NCI-H187 (cell line): ENCODE measurements at places on chromosomes 5 and 9.

GRCh38 chr9:130731355-130731754, 37.8 kb downstream of the EXOSC2 start:
- no peak for DNase-seq

DNA sequence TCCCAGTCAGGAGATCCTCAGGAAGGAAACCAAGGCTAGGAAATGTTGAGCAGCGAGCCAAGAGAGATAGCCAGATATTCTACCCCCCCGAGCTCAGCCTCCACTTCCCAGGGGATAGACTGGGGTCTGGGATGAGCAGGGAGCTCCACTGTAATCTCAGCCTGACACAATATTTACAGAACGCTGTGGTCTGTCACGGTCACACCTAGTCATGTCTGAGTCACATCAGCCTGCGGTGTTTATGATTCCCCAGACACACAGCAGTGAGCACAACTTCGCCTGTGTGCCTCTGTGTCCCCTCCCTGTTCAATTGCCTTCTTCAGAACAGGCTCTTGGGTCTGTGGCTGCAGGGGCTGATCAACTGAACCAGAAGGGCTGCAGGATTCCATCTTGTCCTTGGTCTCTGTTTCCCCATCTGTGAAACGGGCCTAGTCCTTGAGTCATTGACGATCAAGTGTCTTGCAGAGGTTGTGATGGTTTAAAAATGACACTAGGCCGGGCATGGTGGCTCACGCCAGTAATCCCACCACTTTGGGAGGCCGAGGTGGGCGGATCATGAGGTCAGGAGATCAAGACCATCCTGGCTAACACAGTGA, 8.6 kb upstream of the PRRX2 start:
- DNase-seq: no peak

- DNase-seq: no peak
Observed at GRCh38 chr9:120886490-120886967, 9.5 kb upstream of the PHF19 start.

DNA sequence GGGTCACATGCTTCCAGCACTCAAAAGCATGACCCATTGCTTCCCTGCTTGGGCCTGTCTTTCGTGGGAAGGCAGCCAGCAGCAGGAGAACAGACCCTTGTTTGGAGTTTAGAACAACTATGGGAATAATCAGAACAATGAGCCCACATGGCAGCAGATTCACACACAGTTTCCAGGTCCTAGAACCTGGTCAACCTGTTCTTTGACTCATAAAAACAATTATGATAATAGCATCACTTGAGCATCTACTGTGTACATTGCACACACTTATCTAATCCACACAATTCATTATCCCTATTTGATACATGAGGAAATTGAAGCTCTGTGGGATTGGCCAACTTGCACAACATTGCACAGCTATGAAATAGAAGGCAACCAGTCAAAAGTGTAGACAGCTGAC, 41.7 kb downstream of the KLF4 start:
- DNase-seq: no peak

DNA sequence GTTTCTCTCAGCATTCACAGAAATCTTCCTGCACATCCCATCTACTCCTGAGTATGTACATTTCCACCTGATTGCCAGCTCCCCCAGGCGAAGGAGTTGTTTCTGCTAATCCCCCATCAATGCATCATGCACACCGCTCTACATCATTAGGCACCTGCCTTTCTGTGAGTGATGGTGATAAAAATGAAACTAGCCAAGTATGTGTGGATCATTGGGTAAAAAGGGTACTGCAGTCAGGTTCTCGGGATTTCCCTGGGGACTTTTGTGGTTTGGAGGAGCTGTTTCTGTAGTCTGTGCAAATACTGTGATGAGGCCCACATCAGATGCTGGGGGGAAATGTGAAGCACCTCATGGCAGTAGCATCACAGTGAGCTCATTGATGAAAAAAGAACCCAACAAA, 30.4 kb downstream of the CAMK4 start:
- DNase-seq: peak; percentile 57

DNA sequence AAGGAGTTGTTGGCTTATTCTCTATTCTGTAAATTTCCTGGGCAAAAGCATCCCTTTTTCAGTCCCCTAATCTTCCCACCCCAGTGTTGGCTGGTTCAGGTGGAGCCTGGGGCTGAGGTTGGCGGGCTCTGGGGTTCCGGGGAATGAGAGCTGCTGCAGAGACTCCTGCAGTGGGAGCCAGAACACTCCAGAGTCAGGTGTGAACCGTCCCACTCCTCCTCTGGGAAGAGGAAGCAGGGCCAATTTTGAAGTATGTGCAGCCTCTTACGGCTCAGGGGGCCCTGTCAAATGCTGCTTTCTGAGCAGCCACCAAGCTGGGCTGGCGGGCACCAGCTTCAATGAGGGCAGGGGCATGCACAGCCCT, 42.8 kb downstream of the JADE2 start:
- no peak for DNase-seq

- no peak for DNase-seq
Observed at GRCh38 chr9:137952976-137953666, 75.5 kb downstream of the CACNA1B start.

- DNase-seq: no peak
Observed at GRCh38 chr9:134693641-134694367, 52.2 kb downstream of the COL5A1 start.

DNA sequence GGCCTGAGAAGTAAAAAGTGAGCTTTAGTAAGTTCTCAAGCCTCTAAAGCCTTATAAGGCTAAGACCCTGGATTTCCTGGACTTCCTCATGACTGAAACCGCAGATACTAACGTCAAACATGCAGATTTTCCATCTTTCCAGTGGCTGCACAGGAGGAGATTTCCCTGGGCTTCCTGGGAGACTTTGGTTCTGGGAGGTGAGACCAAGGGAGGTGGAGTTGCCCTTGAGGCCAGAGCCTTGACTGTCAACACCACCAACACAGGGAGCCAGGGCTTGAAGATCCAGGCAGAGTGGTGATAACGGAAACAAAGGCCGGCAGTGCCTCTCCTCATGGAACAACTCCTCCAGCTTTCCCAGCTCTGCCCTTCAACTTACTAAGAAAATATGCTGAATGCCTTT, 144.7 kb upstream of the LRRTM2 start:
- DNase-seq: no peak

GRCh38 chr9:34984049-34984448, 5.5 kb upstream of the DNAJB5 start:
- no peak for DNase-seq

DNA sequence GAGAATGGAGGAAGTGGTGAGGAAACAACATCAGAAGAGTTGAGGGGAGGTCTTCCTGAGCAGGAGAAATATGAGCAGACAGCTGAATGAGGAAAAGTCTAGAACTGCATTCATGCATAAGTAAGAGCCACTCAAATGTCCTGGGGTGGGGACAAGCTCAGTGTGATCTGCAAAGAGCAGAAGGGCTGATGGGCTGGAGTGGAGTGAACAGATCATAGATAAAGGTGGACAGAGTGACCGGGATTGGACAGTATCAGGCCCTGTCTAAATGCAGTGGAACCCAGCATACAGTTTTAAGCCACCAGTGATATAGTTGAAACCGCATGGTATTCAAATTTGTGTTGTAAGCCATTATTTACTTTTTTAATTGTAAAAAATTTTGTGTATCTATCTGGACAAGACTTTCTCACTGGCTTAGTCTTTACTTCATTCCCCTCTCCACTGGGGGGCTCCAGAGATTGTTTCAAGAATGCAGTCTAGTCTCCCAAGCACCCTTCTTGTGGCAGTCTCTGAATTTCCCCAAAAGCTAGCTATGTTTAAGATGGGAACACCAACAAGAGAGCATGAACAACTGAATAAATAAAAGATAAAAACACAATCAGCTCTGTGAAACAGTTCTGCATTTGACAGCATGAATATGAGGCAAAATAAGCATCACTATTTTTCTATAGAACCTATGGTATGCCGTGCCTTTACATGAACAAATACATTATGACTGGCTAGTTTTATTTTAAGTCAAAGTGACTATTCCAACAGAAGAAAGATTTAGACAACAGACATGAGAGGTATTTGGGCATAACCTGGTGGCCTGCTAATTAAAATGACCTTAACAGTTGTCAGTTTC, 10.7 kb upstream of the STK32A start:
- no peak for DNase-seq

- DNase-seq: no peak
Observed at GRCh38 chr5:104400941-104401340, 838.4 kb upstream of the NUDT12 start.

- DNase-seq: no peak
Observed at GRCh38 chr5:113192541-113192940, 215.9 kb downstream of the DCP2 start.

DNA sequence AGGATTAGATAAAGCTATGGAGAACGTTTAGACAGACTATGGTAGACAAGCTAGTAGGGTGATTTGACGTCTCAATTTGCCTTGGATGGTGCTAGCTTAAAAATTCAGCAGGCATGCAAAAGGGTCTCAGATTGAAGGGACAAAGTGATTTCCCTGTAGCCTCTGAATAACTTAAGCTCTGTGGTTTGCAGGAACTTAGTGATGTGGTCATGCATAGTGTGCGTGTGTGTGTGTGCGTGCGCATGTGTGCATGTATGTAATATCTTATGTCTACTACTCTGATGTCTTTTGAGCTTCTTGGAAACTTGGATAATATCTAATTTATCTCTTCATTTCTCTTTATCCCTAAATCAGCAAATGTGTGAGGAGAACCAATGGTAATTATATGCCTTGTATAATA, 183.6 kb upstream of the TNC start:
- no peak for DNase-seq

- DNase-seq: no peak
Observed at GRCh38 chr5:106174903-106175302, 1495.8 kb downstream of the EFNA5 start.

DNA sequence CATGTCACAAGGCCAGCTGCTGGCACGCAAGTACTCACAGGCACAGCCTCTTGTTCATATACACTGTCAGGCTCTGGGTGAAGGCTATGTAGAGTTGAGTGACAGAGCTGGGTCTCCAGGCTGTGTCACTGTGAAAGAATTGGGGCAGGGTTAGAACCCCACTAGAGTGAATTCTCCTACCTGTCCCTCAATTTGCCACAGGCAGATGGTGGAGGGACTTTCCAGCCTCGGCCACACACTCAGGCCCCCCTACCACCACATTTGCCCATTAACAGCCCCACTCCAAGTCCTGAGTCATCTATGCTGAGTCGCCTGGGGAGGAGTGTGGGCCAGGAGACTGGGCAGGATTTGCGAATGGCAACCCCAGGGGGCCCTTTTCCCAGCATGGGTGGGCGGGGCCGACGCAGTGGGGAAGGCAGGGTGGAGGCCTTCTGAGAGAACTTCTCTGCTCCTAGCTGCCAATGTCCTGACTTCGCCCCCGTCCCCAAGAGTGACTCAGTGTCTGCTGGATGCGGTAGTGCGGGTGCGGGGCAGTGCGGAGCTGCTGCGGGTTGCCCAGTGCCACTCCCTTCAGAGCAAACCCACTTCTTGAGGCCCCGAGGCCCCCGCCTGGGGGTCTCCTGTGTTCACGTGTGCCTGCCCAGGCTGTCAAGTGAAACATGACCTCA, 50.3 kb upstream of the PSD2 start:
- DNase-seq: no peak

- no peak for DNase-seq
Observed at GRCh38 chr5:29758986-29759421, 1434.5 kb upstream of the CDH6 start.

- DNase-seq: no peak
Observed at GRCh38 chr5:79171635-79172245, 60.1 kb downstream of the BHMT start.

GRCh38 chr5:61623401-61624069, 291.5 kb downstream of the ZSWIM6 start:
- no peak for DNase-seq

GRCh38 chr9:69877852-69878514, 57.4 kb downstream of the CFAP95 start:
- no peak for DNase-seq

GRCh38 chr5:39420482-39421145, 4.2 kb downstream of the DAB2 start:
- DNase-seq: no peak

DNA sequence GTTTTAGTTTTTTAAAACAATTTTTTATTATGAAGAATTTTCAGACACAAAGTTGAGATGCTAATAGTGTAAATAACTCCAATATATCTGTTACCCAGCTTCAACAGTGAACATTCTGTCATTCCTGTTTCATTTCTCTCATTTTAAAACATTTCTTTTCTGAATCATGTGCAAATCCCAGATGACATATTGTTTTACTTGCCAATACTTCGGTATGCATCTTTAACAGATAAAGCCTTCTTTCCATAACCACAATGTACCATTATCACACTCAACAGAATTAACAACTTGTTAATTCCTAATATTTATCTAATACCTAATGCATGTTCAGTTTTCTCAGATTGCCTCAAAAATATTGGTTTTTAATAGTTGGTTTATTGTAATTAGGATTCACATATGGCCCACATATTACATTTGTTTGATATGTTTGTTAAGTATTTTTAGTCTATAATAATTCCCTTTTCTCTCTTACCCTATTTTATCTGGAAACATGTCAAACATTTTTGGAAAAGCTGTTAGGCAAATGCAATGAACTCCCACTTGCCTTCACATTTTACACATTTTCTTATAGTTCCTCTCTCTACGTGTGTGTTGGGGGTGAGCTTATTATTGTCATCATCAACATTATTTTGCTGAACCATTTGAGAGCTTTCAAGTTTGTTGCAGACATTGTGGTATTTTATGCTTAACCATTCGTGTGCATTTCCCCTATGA, 58.7 kb upstream of the ANKRD55 start:
- no peak for DNase-seq

DNA sequence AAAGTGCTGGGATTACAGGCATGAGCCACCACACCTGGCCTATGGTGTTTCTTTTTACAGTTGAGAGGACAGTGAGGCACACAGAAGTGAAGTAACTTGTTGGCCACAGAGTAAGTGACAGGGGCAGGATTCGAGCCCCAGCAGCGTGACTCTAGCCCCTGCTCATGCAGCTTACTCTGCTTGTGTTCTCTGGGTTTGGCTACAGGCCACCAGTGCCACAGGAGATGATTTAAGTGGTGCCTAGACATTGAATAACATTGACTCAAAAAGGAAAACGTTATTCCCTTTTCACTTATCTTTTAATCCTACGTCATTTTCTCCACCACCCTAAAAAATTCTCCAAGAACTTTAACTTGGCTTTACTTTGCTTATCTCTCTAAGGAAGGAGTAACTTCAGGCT, 61.4 kb downstream of the SNX24 start:
- DNase-seq: no peak

GRCh38 chr5:43396762-43397304, 15.4 kb downstream of the CCL28 start:
- DNase-seq: no peak
